ENCODE measurements at places on chromosomes 12 and 14.
A peak's percentile ranks its signal among the peaks of the same experiment; 100 is the strongest.

- DNase-seq: peak; percentile 15
Observed at GRCh38 chr14:70422538-70422937, 5.6 kb upstream of the SYNJ2BP start.

DNA sequence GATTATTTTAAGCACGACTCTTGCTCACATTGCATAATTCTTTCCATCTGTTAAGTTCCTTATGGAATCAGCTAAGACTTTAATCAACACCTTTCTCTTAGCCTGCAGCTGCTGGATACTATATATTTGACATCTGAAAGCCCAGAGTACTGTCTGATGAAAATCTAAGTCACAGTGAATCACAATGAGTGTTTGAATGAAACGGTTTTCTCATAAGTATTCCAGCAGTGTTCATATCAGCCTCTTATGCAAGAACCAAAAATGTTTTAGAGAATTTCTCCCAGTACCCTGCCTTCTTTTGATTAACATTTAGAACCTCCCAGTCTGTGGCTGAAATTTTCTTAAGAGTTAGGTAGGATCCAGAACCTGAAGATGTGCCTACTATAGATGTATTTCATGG is 55.6 kb downstream of the FRMD6 start:
- no peak for DNase-seq

DNA sequence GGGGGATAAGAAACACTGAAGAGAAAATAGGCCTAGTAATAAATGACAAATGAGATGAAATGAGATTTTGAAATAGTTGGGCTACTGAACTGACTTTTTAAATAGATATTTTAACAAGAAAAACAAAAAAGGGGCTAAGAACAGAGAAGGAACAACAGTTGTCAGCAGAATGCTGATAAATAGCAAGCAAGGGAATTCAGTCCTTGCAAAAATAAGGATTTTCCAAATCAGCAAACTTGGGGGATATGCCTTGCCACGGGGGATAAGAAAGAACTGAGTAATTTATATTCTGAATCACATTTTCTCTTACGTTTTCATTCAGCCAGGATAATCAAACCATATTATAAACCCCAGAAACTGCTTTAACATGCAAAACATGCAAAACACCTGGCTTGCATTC is 12.9 kb upstream of the CCDC196 start:
- DNase-seq: no peak

DNA sequence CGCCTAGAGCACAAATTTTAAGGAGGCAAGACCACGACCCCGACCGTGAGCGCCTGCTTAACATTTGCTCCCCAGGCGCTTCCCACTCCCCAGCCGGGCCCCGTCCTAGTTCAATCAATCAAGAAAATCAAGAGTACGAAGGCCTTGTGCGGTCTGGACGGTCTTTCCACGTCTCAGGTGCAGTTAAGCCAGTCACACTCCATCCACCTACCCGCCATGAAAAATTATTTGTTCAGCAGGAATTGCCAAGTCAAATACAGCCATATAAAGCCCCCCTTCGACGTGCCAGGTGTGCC is 603 bp upstream of the LRR1 start:
- no peak for DNase-seq

DNA sequence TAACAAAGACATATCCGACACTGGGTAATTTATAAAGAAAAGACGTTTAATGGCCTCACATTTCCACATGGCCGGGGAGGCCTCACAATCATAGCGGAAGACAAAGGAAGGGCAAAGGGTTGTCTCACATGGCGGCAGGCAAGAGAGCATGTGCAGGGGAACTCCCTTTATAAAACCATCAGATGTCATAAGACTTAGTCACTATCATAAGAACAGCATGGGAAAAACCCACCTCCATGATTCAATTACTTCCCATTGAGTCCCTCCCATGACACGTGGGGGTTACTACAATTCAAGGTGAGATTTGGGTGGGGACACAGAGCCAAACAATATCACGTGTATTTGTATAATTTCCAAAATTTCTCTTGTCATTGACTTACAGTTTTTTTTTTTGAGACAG is 5.5 kb upstream of the LMNTD1 start:
- DNase-seq: peak; percentile 33

- DNase-seq: no peak
Observed at GRCh38 chr12:53806721-53807120, 54.9 kb upstream of the CISTR start.

GRCh38 chr12:117967043-117967442 is 1.7 kb downstream of the KSR2 start:
- DNase-seq: no peak

- DNase-seq: no peak
Observed at GRCh38 chr14:92259613-92260357, 63.2 kb upstream of the SLC24A4 start.

DNA sequence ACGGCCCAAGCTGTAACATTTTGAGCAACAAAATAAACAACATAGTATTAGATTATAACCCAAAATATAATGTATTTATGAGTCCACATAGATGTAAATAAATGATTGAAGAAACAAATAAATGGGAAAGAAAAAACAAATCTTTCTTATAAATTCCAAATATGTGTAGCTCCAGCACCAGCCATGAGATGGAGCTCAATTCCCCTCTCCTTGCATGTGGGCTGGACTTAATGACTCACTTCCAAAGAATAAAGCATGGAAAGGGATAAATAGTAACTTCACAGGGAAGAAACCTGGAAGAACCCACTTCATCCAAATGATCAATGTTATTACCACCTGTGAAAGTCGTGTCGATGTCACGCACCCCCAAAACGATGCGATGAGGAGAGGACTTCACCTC is 158.8 kb downstream of the RPAP3 start:
- peak; percentile 66 for DNase-seq

DNA sequence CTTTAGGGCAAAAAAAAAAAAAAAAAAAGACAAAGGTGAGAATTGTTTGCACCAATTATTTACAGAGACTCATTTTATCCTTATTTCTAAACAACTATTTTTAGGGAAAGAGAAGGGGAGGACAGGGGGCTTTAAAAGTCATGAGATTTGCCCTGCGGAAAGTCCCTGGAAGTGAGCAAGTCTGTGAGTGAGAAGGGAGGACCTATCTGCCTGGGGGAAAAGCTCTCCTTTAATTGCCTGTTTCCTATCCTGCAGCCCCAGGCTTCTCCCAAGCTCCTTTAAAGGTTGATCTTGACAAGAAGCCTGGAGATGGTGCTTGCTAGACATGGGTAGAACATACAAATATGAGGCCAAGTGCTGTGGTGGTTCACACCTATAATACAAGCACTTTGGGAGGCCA is 8.3 kb upstream of the CHST11 start:
- DNase-seq: no peak

DNA sequence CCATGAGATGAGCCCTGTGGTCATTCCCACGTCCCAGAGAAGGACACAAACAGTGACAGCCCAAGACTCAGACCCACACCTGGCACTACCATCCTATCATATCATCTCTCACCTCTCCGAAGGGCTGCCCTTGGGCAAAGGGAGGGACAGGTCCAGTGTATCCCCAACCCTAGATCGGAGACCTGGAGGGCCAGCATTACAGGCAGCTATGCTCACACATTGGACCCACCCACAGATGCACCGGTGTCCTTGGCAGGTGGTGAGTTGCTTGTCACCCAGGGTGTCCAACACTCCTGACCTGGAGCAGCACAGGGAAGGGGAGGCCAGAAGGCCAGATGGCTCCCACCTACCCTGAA is 117.4 kb downstream of the DICER1 start:
- no peak for DNase-seq

- no peak for DNase-seq
Observed at GRCh38 chr14:68779761-68780323, 13.0 kb downstream of the ZFP36L1 start.

DNA sequence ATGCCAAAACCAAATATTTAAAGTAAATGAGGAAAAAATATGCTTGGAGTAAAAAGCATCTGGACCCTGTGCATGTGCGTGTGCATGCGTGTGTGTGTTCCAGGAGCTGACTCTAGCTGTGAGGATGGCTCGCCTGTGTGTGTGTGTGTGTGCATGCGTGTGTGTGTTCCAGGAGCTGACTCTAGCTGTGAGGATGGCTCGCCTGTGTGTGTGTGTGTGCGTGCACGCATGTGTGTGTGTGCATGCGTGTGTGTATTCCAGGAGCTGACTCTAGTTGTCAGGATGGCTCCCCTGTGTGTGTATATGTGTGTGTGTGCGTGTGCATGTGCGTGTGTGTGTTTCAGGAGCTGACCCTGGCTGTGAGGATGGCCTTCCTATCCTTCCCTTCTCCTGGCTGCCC is 357.7 kb downstream of the CACNA1C start:
- DNase-seq: no peak

- DNase-seq: no peak
Observed at GRCh38 chr12:47602949-47603558, 102.8 kb downstream of the RPAP3 start.

GRCh38 chr12:9710584-9711375 is 22.1 kb downstream of the CLECL1 start:
- no peak for DNase-seq

- no peak for DNase-seq
Observed at GRCh38 chr12:122085591-122085990, 7.0 kb downstream of the MLXIP start.

GRCh38 chr12:2378835-2379330 is 326.1 kb downstream of the CACNA1C start:
- DNase-seq: no peak

- peak; percentile 25 for DNase-seq
Observed at GRCh38 chr14:78519863-78520262, 349.7 kb downstream of the NRXN3 start.

GRCh38 chr12:2447861-2448260 is 346.9 kb upstream of the FKBP4 start:
- no peak for DNase-seq

- no peak for DNase-seq
Observed at GRCh38 chr12:67957383-67957782, 31.9 kb upstream of the IFNG-AS1 start.

DNA sequence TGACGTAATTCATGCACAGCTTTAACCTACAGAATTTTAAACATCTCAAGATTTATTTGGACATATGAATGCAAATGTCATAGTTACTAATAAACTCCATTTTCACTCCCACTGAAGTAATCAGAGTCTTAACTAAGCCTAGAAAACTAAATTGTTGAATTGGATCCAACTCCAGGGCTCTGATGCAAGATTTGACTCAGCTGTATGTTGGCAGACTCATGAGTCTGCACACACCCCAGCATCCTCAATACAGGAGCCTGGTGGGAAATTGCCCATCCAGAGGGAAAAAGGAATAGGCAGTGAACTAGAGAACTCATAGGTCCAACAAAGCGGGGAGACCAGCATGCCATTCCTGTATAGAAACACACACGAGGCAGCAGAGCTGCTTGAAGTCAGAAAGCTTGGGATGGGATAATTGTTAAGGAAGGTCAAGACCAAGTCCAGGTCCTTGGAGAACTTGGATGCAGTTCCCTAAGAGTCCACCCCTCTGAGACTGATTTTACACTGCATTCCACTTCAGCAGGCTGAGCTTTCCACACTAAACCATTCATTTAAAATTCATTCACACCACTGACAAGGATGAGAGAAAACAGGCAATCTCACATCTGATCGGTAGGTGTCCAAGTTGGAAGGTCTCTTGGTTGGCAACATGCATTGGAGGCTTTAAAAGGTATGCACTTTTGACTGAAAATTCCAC is 14.4 kb downstream of the TMTC1 start:
- DNase-seq: peak; percentile 78

- DNase-seq: no peak
Observed at GRCh38 chr12:61137677-61138414, 1122.4 kb upstream of the USP15 start.

- no peak for DNase-seq
Observed at GRCh38 chr14:24993631-24994030, 56.3 kb downstream of the STXBP6 start.

GRCh38 chr12:6981152-6982052 is 10.7 kb downstream of the EMG1 start:
- DNase-seq: no peak

- DNase-seq: no peak
Observed at GRCh38 chr12:114851981-114852380, 168.0 kb upstream of the TBX3 start.

DNA sequence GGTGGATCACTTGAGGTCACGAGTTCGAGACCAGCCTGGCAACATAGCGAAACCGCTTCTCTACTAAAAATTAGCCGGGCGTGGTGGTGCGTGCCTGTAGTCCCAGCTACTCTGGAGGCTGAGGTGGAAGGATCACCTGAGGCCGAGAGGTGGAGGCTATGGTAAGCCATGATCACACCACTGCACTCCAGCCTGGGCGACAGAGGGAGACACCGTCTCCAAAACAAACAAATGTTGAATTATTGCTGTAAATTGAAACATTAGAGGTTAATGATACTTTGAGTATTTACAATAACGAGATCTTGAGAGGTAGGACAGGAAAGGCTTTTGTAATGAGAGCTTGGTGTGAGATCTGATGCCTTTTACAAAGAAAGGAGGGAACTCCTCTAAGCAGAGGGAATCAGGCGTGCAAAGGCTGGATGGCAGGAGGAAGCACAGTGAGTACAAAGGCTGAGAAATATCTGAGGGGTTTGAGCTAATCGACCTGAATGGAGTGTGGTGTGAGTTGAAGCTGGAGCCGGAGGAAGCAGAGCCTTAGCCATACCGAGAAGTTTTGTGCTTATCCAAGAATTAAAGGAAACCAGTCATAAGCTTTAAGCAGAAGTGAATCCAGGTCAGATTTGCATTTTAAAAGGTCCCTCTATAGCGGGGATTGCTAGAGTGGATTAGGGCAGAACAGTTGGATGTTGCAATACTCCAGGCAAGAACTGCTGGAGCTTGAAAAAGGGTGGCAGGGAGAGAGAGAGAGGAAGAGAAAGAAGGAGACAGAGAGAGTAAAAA is 1.1 kb downstream of the RHNO1 start:
- peak; percentile 15 for DNase-seq

- DNase-seq: no peak
Observed at GRCh38 chr12:3185260-3185870, 108.2 kb downstream of the TSPAN9 start.

DNA sequence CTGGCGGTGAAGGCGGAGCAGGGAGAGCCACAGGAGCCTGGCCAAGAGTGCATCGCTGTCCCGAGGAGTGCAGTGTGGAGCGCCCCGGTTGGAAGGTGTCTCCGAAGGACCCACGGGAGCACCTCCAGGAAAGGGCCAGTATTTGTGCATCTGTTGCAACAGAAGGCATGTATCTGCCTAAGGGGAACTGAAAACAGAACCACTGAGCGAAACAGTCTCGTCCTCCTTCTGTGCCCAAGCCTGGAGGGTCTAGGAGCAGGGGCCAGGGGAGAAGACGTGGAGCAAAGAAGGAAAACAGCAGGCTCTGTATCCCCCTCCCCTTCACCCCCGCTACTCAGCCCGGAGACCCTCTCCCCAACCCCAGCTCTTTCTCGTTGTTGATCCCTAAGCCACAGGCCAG is 5.3 kb upstream of the LRRC10 start:
- no peak for DNase-seq

DNA sequence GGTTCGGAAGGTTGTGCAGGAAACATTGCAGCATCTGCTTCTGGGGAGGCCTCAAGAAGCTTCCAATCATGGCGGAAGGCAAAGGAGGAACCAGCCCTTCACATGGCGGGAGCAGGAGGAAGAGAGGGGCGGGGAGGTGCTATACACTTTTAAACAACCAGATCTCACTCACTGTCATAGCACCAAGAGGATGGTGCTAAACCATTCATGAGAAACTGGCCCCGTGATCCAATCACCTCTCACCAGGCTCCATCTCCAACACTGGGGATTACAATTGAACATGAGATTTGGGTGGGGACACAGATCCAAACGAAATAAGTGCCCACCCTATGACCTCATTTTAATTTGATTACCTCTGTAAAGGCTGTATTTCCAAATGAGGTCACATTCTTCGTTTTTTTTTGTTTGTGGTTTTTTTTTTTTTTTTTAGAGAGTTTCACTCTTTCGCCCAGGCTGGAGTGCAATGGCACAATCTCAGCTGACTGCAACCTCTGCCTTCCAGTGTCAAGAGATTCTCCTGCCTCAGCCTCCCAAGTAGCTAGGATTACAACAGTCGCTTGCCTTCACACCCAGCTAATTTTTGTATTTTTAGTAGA is 11.4 kb upstream of the ORAI1 start:
- DNase-seq: no peak
